Fibroblast of villous mesenchyme (primary cell): ENCODE measurements at places on chromosomes 1 and 21. TPM values are rescaled to one million over a fixed set of nuclear protein-coding genes. Genes with fewer than 3 reads are reported as not detected.

Gene OR10Z1
- total RNA-seq, result not detected in 2 replicates

Gene SUCO
- 38.7 and 56.1 TPM in 2 replicates for total RNA-seq

Gene CD48
- not detected in 2 replicates for total RNA-seq

Gene TEKT2
- under 0.01 TPM in 1 of 2 replicates, not detected in the other for total RNA-seq

Gene FCAMR
- total RNA-seq, result not detected in 2 replicates

Gene PLA2G2D
- not detected in 2 replicates for total RNA-seq

Gene CFHR1
- total RNA-seq, result 0.86 TPM in 1 of 2 replicates, not detected in the other

Gene PTCH2
- under 0.01 and 0.32 TPM in 2 replicates for total RNA-seq

Gene LMO4
- total RNA-seq, result 44.1 and 70.8 TPM in 2 replicates

Gene NAV1
- 37.6 and 48.6 TPM in 2 replicates for total RNA-seq

Gene KIF17
- total RNA-seq, result 0.64 and 2.2 TPM in 2 replicates
